ENCODE measurements at places on chromosomes 2 and 18.

DNA sequence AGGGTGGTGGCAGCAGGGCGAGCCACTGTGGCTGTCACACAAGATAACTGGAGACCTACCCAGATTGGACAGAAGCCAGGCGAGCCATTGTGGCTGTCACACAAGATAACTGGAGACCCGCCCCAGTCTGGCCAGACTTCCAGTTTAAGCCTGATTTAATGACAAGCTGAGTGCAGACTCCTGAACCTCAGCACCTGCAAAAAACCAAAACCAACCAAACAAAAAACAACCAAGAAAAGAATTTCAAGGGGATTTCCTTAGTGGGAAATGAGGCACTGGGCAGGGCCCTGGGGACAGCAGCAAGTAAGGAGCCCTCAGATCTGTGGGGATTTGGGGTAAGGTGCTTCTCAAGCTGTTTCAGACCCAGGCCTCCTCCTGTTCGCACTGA, 95.2 kb upstream of the BOD1L2 start:
- DNase-seq, result no peak

GRCh38 chr2:173831312-173832229, 133.6 kb downstream of the SP3 start:
- DNase-seq, result no peak

- no peak for DNase-seq
Measured at GRCh38 chr2:14188446-14188845, 444.1 kb upstream of the LRATD1 start.

- DNase-seq, result no peak
Measured at GRCh38 chr2:229401171-229401865, 130.2 kb upstream of the PID1 start.

DNA sequence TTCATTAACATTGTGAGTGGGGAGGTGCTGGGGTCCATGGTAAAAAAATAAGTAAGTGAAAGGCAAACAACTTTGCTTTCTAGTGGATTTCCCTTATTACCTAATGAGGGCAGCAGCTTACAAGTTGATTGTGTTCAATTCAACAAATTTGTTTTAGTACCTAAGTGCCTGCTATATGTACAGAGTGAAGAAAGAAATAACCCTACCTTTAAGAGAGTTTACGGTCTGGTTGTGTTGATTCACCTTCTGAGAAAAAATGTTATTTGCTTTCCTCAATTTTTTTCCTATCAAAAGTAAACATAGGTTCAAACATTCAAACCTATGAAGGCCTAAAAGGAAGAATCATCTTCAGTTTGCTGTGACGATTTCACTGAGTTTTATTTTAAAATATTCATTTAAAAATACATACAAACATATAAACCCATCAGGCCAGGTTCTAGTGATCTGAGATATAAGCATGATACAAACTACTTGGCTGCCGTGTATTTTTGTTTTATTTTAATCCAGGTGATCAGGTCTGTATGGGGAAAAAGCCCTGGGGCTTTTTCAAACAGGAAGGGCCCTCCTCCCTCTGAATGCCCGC, 1.5 kb upstream of the SPTBN1 start:
- DNase-seq, result no peak

- DNase-seq, result no peak
Measured at GRCh38 chr2:216754336-216754735, 59.0 kb upstream of the IGFBP5 start.

DNA sequence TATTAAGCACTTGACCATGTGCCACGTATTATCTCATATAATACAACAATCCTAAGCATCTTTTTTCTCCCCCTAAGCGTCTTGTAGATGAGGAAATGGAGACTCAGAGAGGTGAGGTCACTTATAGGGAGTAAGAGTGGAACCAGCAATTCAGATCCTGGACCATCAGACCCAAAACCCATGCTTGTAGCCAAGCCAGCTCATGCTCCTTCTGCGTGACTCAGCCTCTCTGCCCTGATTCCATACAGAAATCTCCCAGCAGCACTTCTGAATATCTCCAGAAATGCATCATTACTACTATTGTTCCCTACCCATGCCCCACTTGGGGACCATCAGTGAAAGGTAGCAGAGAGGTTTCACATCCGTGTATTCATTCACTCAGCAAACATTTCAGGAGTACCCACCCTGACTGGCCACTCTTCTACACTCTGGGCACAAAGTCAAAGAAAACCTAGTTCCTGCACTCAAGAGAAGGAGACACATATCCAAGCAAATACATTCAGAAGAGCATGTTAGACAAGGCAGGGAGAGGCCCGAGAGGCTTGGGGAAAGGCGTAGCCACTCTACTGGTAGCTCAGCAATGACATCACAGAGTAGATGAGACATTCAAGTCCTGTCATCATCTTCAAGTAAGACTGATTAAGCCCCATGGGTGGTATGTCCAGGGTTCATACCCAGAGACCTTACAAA, 141.9 kb downstream of the MTCL1 start:
- no peak for DNase-seq

GRCh38 chr2:9821805-9822445, 21.3 kb upstream of the TAF1B start:
- DNase-seq, result no peak

GRCh38 chr2:107006836-107007235, 120.9 kb upstream of the ST6GAL2 start:
- no peak for DNase-seq

DNA sequence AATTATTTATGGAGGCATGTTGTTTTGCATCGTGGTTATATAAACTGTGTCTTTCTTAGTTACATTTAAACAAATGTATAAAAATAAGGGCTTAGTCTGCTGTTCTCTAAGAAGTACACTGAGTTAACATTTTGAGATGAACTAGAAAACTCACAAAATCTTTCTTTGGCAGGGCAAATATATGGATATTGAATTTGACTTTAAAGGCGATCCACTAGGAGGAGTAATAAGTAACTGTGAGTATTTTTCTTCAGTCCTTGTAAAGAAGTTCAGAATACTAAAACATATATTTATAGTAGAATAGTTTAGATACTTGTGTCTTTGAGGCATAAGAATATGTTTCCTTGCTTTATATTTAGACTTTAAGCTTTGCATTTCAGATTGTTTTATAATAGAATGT, 104.8 kb downstream of the MYO1B start:
- DNase-seq, result no peak

GRCh38 chr2:165582409-165582808, 112.9 kb downstream of the CSRNP3 start:
- DNase-seq, result no peak

GRCh38 chr2:28206762-28207161, 185.9 kb upstream of the FOSL2 start:
- DNase-seq, result no peak

DNA sequence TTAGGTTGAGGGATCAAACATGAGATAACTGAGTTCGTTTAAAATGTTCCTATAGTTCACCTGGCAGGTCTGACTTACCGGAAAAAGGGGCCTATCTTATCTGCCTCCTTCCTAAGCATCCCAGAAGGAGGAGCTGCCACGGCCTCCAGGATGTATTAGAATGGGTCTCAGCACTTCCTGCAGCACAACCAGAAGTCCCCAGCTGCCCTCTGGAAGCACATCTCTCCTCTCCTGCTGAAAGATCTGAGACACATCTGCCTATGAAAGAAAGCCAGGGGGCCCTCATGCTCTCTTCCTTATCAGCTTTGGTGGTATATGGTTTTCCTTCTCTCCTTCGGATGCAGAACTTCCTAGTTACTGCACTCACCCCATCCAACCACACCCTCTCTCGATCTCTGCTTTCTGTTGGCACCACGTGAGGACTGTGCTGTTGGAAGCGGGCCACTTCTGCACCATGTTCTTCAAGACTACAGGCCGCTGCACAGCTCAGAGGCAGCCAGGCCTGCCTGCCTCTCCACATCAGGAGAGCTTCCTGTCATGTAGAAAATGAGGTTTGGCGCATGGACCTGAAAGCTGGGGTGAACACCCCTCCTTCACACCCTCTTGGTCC, 6.5 kb downstream of the IGFBP5 start:
- DNase-seq, result no peak
